SJSA1 (cell line): ENCODE measurements at places on chromosomes 6 and 20. TPM values are rescaled to one million over a fixed set of nuclear protein-coding genes. Genes with fewer than 3 reads are reported as not detected.

DNA sequence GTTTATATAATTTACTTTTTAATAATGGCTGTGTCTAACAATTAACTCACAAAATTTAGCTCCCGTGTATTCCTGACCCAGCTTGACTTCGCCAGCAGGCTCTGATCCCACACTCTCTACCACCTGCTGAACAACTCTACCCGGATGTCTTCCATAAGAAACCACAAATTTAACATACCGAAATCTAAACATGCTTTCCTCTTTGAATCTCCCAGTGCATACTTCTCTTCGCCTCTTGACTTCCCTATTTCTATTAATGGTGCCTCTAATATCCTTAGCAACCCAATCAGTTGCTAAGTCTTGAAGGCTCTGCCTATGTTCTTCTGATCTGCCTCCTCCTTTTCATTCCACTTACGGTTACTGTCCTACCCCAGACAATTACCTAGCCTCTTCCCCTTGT is 4.6 kb upstream of the MYB start:
- H3K27ac ChIP-seq, result no peak overlapping the region
- no peak for DNase-seq
- H3K4me1 ChIP-seq, result peaks cover 7% of the 10 kb centered on the region
- H3K4me3 ChIP-seq, result no peak overlapping the region
- no peaks in the 10 kb centered on the region for H3K36me3 ChIP-seq

- DNase-seq, result peak; percentile 76
- no peak overlapping the region for H3K4me3 ChIP-seq
- peaks cover 26% of the 10 kb centered on the region for H3K4me1 ChIP-seq
- peak overlapping the region; percentile 62 for H3K27ac ChIP-seq
- no peaks in the 10 kb centered on the region for H3K27me3 ChIP-seq
Observed at GRCh38 chr6:2876210-2877056, 26.7 kb downstream of the SERPINB9 start.

GRCh38 chr6:18509871-18510643 is 122.9 kb downstream of the RNF144B start:
- H3K27ac ChIP-seq, result no peak overlapping the region
- H3K4me1 ChIP-seq, result peaks cover 13% of the 10 kb centered on the region
- H3K36me3 ChIP-seq, result no peaks in the 10 kb centered on the region
- DNase-seq, result no peak

- H3K4me1 ChIP-seq, result no peaks in the 10 kb centered on the region
- H3K4me3 ChIP-seq, result no peak overlapping the region
- H3K36me3 ChIP-seq, result peaks cover 66% of the 10 kb centered on the region
- H3K27me3 ChIP-seq, result no peaks in the 10 kb centered on the region
- no peak for DNase-seq
- H3K27ac ChIP-seq, result no peak overlapping the region
Observed at GRCh38 chr6:111269401-111269970, 182.2 kb downstream of the SLC16A10 start.

DNA sequence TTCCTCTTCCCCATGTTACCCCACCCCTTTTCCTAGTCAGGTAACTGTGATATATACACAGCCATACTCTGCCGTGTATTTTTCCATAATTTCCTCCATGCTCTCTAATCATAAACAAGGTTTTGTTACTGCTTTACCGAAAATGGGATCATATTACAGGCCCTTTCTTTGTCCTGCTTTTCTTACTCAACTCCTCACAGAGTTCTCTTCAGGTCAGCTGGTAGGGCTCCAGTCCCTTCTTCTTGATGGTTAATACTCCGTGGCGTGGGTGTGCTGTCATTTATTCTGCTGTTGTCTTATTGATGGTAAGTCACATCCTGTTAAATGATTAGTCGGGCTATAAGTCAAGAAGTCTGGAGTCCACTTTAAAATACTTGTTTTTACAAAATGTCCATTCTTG is 24.9 kb upstream of the PI16 start:
- H3K4me3 ChIP-seq, result no peak overlapping the region
- peaks cover 13% of the 10 kb centered on the region; the same call in 1 of the 2 replicates for H3K36me3 ChIP-seq
- DNase-seq, result no peak

DNA sequence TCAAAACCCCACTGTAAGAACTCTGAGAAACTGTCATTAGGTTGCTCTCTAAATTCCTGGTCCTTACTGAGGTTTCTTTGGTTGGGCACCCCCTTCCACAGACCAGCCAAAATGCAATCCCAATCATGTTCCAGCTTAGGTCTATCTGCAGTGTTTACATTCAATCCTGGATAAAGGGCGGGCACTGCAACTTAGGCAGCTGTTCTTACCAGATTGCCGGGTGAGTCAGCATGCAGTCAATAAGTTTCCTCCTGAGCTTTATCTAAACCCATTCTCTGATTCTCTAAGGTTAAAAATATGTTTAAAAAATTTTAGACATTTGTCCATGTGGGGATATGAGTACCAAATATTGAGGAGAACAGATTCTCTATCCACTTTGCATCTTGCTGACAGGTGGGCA is 197.8 kb downstream of the HAO1 start:
- no peaks in the 10 kb centered on the region for H3K36me3 ChIP-seq
- H3K4me1 ChIP-seq, result peaks cover 11% of the 10 kb centered on the region
- H3K27me3 ChIP-seq, result no peaks in the 10 kb centered on the region
- no peak overlapping the region for H3K27ac ChIP-seq

- no peak overlapping the region for H3K4me3 ChIP-seq
- H3K27me3 ChIP-seq, result no peaks in the 10 kb centered on the region
- H3K36me3 ChIP-seq, result no peaks in the 10 kb centered on the region
- H3K27ac ChIP-seq, result no peak overlapping the region
- no peaks in the 10 kb centered on the region for H3K4me1 ChIP-seq
- no peak for DNase-seq
Observed at GRCh38 chr20:7571521-7572055, 368.7 kb downstream of the HAO1 start.

DNA sequence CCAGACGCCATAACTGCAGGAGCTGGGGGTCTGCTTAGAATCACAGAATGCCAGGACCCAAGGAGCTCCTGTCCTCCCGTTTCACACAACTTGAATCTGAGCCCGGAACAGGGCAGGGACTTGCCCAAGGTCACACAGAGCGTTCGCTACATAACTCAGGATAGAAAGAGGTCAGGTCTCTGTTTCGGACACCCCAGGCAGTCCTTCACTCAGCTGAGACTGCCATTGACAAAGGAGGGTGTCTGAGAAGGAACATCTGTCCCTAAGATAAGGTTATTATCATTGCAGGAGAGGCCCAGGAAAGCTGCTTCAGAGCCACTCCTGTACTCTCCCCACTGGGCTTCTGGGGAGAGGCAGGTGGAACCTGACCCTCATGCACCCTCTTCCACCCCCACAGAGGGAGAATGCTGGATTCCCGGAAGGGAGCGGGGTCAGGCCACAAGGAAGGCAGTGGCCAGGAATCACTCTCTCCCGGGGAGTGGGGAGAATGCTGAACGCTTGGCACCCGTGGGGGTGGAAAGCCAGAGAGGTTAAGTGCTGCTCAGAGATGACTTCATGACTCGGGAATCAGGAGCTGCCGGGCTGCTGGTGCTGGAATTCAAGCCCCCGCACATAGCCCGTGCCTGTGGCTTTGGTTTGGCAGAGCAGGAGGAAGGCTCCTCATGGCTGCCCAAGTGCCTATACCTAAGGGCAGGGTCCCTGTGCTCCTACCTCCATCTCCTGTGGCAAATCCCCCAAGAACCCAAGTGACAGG is 10.7 kb downstream of the SDC4 start:
- no peaks in the 10 kb centered on the region for H3K27me3 ChIP-seq
- DNase-seq, result peak; percentile 82
- H3K36me3 ChIP-seq, result peaks cover 90% of the 10 kb centered on the region
- peaks cover 56% of the 10 kb centered on the region for H3K4me1 ChIP-seq
- no peak overlapping the region for H3K4me3 ChIP-seq

GRCh38 chr6:156175971-156176421 is 601.2 kb upstream of the ARID1B start:
- H3K36me3 ChIP-seq, result no peaks in the 10 kb centered on the region
- DNase-seq, result no peak
- H3K4me3 ChIP-seq, result no peak overlapping the region

GRCh38 chr20:59182401-59183044 is 18.9 kb downstream of the ZNF831 start:
- DNase-seq, result no peak
- H3K27ac ChIP-seq, result no peak overlapping the region
- H3K4me3 ChIP-seq, result no peak overlapping the region
- H3K36me3 ChIP-seq, result no peaks in the 10 kb centered on the region
- H3K4me1 ChIP-seq, result no peaks in the 10 kb centered on the region

DNA sequence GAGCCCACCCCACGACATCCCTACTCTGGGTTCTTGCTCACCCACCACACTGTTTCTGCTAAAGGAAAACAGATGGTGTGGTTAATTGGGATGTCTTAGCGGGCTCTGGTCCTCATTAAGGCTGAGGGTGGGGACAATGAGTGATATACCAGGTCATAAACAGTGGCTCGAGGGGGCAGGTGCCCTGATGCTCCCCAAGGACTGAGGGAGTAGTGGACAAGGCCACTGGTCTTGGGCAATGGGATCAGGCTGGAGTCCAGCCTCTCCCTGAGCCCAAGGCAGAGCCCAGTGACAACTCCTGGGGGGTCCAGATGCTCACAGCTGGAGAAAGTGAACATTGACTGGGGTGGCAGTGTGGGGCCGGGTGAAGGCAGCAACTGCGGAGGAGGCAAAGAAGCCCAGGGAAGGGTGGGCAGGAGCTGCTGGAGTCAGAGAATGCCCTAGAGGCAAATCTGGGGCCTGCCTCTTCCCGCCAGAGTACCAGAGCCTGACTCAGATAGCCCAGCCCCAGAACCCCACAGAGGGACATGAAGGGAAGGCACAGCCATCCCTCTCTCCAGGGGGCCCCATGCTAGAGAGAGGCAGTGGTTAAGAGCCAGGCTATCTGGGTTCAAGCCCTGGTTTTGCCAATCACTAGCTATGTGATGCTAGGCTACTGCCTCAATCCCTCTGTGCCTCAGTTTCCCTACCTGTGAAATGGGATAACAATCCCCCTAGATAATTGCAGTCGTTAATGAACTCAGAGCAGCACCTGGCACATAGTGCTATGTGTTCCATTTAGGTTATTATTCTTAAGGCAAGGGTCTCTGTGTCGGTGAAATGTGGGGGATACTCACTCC is 72.3 kb downstream of the MRPL14 start:
- H3K36me3 ChIP-seq, result no peaks in the 10 kb centered on the region
- H3K27ac ChIP-seq, result peak overlapping the region; percentile 74
- no peaks in the 10 kb centered on the region for H3K27me3 ChIP-seq
- peak; percentile 87 for DNase-seq
- H3K4me3 ChIP-seq, result no peak overlapping the region
- peaks cover 88% of the 10 kb centered on the region for H3K4me1 ChIP-seq

DNA sequence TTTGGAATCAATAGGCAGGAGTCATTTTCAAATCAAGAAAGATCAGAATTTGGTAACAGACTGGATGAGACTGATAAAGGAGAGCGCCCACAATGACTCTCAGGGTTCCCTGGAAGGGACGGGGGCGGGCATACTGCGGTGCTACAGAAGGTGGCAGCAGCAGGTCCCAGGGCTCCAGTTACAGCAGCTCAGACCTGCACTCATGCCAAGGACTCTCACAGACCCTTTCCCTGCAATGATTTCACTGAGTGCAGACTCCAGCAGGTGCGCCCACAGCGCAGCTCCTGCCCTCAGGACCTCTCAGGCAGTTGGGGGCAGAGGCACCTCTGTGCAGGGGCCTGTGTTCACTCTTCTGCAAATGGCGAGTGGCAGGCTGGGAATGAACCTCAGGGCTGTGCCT is 359.8 kb downstream of the ZFAND3 start:
- DNase-seq, result no peak
- no peaks in the 10 kb centered on the region for H3K27me3 ChIP-seq
- H3K27ac ChIP-seq, result no peak overlapping the region
- no peaks in the 10 kb centered on the region for H3K4me1 ChIP-seq
- no peak overlapping the region for H3K4me3 ChIP-seq
- no peaks in the 10 kb centered on the region for H3K36me3 ChIP-seq

DNA sequence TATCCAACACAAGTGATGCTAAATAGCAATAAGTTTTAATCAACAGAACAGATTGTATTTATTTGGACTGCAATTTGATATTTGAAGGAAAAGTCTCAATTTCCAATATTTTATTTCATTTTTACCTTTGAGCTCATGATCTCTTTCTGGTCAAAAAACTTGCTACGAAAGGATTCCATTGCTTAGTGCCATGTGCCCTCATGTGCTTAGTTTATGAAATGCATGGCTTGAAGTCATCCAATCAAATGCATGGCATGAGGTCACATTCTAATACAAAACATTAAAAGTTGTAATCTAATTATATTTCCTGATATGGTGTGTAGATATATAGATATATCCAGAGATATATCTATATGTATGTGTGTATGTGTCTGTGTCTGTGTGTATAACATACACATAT is 321.2 kb upstream of the ADGRB3 start:
- no peak overlapping the region for H3K4me3 ChIP-seq
- H3K4me1 ChIP-seq, result no peaks in the 10 kb centered on the region
- no peak for DNase-seq

GRCh38 chr20:60210779-60211617 is 252.8 kb downstream of the CDH26 start:
- H3K4me3 ChIP-seq, result no peak overlapping the region
- peaks cover 5% of the 10 kb centered on the region; the same call in 1 of the 2 replicates for H3K4me1 ChIP-seq
- H3K27ac ChIP-seq, result no peak overlapping the region
- peak; percentile 54 for DNase-seq
- peaks cover 28% of the 10 kb centered on the region for H3K27me3 ChIP-seq

GRCh38 chr20:24795436-24795835 is 153.6 kb upstream of the CST7 start:
- H3K36me3 ChIP-seq, result no peaks in the 10 kb centered on the region
- no peaks in the 10 kb centered on the region for H3K4me1 ChIP-seq
- no peak overlapping the region for H3K4me3 ChIP-seq
- no peak for DNase-seq
- no peak overlapping the region for H3K27ac ChIP-seq

- no peak overlapping the region for H3K27ac ChIP-seq
- H3K4me1 ChIP-seq, result peaks cover 10% of the 10 kb centered on the region
- no peaks in the 10 kb centered on the region for H3K36me3 ChIP-seq
- H3K4me3 ChIP-seq, result no peak overlapping the region
- no peak for DNase-seq
- peaks cover 44% of the 10 kb centered on the region for H3K27me3 ChIP-seq
Observed at GRCh38 chr6:89434150-89434499, 1.2 kb downstream of the ANKRD6 start.

- H3K27me3 ChIP-seq, result peaks cover 10% of the 10 kb centered on the region
- no peak for DNase-seq
- H3K4me1 ChIP-seq, result no peaks in the 10 kb centered on the region
- no peak overlapping the region for H3K4me3 ChIP-seq
Observed at GRCh38 chr6:29590218-29590808, 5.4 kb downstream of the OR2H2 start.

- no peak for DNase-seq
- no peak overlapping the region for H3K4me3 ChIP-seq
- 0 out of 2 replicates have a peak, but pooled peaks cover 3% of the 10 kb centered on the region for H3K4me1 ChIP-seq
- no peaks in the 10 kb centered on the region for H3K27me3 ChIP-seq
- H3K27ac ChIP-seq, result no peak overlapping the region
- H3K36me3 ChIP-seq, result no peaks in the 10 kb centered on the region
Observed at GRCh38 chr6:165616116-165616515, 46.9 kb downstream of the PDE10A start.

- 0 out of 2 replicates have a peak overlapping the region, but pooled peaks have one; percentile 24 for H3K27ac ChIP-seq
- no peaks in the 10 kb centered on the region for H3K36me3 ChIP-seq
Observed at GRCh38 chr6:140661691-140662090, 1287.2 kb upstream of the CITED2 start.

GRCh38 chr6:116562614-116563013 is 8.7 kb upstream of the RWDD1 start:
- no peaks in the 10 kb centered on the region for H3K27me3 ChIP-seq
- H3K4me1 ChIP-seq, result peaks cover 25% of the 10 kb centered on the region
- H3K27ac ChIP-seq, result no peak overlapping the region
- H3K4me3 ChIP-seq, result no peak overlapping the region

Gene CASS4
- not detected in 2 replicates for total RNA-seq

Gene KIAA0408
- total RNA-seq, result 5.1 and 5.8 TPM in 2 replicates

Gene TAGAP
- total RNA-seq, result 5.7 and 8.4 TPM in 2 replicates

Gene ANKRD66
- not detected in 2 replicates for total RNA-seq

Gene SAMD10
- 0.41 and 0.47 TPM in 2 replicates for total RNA-seq

Gene RFX6
- total RNA-seq, result not detected in 2 replicates

Gene ESF1
- total RNA-seq, result 20.5 and 28.6 TPM in 2 replicates

Gene SPACA1
- not detected in 2 replicates for total RNA-seq

Gene RBPJL
- not detected in 2 replicates for total RNA-seq

Gene PHACTR1
- 0.37 TPM in 1 of 2 replicates, not detected in the other for total RNA-seq

Gene CHD6
- 17.5 and 20.9 TPM in 2 replicates for total RNA-seq
